ENCODE measurements at places on chromosomes 2 and 18. TPM values are rescaled to one million over a fixed set of nuclear protein-coding genes. Genes with fewer than 3 reads are reported as not detected.

The RUFY4 gene
- 0.11 TPM for polyA plus RNA-seq

The SDC1 gene
- 20.7 TPM for polyA plus RNA-seq

The MREG gene
- 22.3 TPM for polyA plus RNA-seq

The NT5DC4 gene
- polyA plus RNA-seq = 0.49 TPM

Data from left renal pelvis (tissue), 4 donors.